ENCODE measurements at places on chromosomes 3 and 15.

DNA sequence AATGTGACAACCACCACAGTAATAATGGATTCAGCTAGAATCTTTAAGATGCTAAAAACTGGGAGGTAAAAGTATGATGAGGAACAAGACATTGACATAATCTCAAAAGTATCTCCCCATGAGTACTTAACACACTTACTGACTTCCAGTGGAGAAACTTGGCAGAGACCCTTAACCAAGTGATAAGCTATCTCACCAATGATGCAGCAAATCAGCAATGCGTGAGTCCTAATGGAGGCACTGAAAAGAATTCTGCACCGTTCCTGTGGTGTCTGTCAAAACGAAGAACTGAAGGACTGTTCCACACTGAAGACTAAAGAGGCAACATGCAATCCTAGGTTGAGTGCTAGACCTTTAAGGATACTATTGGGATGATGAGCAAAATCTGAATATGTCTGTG is 67.9 kb upstream of the OCA2 start:
- DNase-seq: no peak

- no peak for DNase-seq
Observed at GRCh38 chr15:80211976-80212375, 40.0 kb downstream of the CTXND1 start.

DNA sequence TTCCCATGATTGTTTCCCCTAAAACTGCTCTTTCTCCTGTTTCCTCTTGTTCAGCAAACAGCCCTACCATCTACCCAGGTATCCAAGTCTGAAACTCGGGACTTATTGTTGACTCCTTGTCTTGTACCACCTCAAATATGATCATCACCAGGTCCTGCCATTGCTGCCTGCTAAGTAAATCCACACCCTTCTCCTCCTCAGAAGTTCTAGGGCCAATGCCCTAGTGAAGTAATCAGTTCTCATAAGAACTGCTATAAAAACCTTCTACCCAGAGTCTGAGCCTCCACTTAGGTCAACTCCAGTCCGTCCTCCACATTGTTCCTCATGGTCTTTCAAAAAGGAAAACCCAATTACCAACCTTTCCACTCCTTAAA is 77.0 kb upstream of the IL12A start:
- no peak for DNase-seq

DNA sequence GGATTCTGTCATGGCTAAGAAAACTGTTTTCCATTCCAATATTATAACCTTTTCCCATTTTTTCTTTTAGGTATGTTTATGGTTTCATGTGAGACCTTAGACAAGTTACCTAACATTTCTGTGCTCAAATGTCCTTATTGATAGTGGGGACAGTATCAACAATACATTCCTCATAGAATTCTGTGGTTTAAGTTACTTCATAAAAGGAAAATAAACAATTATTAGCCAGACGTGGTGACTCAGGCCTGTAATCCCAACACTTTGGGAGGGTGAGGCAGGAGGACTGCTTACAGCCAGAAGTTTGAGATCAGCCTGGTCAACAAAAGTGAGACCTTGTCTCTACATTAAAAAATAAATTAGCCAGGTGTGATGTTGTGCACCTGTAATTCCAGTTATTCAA is 436.8 kb upstream of the CNTN4 start:
- no peak for DNase-seq

DNA sequence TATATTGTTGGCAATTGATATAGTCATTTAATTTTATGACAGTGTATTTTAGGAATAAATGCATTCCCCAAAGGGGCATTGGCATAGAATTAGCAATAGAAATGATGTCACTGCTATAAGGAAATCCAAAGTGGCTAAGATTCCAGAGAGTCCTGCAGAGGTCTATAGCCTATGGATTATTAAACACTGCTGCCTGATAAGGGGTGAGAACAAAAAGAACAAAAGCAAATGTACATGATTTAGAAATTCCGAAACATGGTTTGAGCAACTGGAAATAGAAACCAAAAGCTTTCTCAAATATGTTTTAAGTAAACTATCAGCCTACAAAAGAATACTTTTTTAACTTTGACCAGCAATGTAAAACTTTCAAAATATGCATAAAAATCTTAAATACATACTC is 280.1 kb upstream of the RASGRP1 start:
- no peak for DNase-seq

- no peak for DNase-seq
Observed at GRCh38 chr3:150370122-150370602, 37.9 kb upstream of the TSC22D2 start.

Data from stimulated activated CD8-positive, alpha-beta memory T cell treated with anti-CD3 and anti-CD28 coated beads, Interleukin-7, amount 100 ng/mL, for 4 hours (primary cell).